ENCODE measurements at places on chromosomes 1 and 21.

- no peak for DNase-seq
These were observed 80.0 kb downstream of the LHX4 start for GRCh38 chr1:180310095-180310494.

DNA sequence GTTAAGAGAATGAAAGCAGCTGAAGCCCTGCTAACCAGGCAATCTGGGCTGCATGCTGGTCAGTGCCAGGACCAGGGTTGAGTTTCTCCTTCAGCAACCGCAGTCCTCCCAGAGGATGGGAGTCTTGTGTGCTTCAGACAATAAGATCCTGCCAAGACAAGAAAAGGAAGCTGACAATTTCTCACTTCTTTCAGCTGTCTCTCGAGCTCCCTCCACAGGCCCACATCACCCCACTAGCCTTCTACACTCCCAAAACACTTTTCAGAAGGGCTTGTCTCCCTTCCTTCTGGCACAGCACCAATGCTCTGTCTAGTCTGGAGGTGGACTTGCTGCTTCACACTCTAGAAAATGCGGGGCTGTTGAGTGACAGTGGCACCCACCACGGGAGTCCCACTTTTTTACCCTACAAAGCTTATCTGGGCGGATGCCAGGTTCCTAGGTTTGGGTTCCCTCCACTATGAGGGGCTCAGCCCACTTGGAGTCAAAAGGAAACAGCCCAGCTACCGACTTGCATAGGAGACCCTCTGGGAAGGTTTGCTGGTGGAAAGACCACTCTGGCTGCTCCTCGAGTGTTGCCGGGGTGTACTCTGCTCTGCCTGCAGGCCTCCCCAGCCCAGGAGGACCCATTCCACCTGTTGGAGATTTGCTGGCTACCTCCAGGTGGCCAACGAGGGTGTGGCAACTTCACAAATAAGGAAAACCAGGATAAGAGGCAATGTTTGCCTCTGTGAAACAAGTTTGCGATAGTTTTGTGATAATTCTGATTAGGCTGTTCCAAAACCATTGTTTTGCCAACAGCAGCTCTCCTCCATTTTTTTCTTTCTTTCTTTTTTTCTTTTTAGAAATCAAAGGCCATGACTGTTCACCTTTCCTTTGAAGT lies 68.9 kb downstream of the TENT5C start:
- no peak for DNase-seq

- DNase-seq, result no peak
These were observed 14.8 kb downstream of the MFSD2A start for GRCh38 chr1:39969531-39970270.

GRCh38 chr1:227798078-227798802 lies 17.2 kb upstream of the PRSS38 start:
- DNase-seq, result no peak

- no peak for DNase-seq
These were observed 159.1 kb downstream of the EDEM3 start for GRCh38 chr1:184595596-184595995.

DNA sequence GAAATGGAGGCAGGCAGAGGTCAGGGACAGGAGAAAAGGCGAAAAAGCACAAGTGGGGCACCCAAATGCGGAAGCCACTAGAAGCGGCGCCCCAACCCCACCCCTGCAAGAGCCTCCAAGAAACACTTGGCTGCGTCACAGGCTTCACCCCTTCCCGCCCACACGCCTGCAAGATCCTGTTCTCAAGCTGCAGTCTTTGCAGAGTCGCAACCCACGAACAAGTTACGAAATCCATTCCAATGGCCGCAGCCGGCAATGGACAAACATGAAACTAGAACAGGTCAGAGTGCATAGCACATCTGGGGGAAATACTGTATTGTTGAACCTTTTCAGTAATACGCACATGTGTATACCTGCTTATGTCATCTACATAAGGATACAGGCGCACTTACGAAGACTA lies 103.6 kb downstream of the PSMG1 start:
- no peak for DNase-seq

- DNase-seq, result no peak
These were observed 3.8 kb downstream of the STMN1 start for GRCh38 chr1:25902462-25902861.

- DNase-seq, result no peak
These were observed 81.4 kb downstream of the CYYR1 start for GRCh38 chr21:26491663-26492062.

DNA sequence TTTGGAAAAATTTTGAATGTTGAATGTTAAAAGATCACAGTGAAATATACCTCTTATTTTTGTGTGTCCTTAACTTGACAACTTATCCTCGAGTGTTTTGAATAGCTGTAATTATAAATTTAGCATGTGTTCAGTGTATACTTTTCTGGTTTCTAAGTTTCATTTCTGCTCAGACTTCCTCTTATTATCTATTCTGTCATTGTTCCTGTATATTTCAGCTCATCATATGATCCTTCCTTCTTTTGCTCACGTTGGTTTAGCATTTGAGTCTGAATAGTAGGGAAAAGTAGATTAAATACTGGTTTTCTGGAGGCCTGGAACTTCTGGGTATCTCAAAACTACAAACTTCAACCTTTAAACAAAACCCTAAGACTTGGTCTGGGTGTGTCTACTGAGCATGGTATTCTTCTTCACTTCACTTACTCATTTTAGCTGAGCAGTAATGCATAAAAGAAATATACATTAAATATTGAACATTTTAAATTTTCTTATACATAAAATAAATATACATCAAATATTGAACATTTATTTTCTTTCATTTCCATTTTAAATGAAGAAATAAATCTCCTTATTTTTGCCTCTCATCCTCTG lies 3.3 kb upstream of the ATP6V1G3 start:
- DNase-seq, result no peak
